ENCODE measurements at places on chromosomes 12 and 14.

DNA sequence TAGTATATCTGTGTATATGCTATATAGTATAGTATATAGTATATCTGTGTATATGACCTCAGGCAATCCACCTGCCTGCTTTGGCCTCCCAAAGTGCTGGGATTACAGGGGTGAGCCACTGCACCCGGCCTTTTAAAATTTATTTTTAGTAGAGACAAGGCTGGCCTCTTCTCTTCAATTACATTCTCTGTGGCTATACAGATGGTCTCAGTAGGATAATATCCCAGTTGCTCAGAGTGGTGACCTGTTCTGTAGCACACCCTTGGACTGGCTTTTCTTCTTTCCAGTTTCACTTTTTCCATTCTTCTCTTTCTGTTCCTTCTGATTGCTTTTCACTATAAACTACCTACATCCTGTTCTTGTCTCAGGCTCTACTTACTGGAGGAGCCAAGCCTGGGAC is 3.1 kb upstream of the NFATC4 start:
- DNase-seq, result no peak

DNA sequence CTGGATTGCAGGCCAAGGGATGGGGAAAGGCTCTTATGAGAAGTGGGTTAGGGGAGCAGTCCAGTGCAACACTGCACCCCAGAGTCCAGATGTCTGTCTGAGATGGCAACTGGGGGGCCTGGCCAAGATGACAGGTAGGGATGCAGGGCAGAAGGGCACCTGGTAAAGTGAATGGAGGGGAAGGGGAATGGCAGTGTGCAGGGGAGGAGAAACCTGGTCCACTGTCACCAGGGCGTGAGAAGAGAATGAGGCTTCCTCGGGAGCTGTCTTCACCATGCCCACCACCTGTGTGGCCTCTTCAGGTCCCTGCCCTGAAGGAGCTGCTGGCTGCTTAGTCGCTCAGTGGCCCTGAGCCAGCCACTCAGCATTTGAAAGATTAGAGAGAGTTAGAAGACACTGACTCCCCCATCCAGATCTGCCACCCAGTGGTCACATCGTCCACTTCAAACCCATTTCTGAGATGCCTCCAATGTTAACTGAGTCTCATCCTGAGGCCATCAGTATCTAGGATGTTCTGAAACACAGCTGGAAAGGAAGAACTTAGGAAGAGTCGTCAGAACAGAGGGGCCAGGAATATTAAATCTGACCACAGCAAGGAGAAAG is 57.3 kb downstream of the PLEKHG3 start:
- DNase-seq, result no peak

DNA sequence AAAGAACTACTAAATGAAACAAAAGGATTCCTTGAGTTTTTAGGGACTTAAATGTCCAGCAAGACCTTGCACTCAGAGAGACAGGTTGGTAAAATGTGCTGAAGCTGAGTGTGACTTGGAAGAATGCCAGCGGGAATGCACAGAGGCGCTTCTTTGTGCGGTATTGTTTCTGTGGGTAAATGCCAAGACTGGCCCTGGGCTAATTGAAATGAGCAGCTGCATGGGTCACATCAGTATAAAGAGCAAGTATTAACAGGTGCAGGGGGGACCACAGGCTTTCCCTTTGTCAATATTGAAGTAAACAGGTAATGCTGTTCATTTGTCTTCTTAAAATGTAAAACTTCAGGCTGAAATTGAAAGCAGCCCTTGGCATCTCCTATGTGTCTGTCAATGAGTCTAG is 74.3 kb downstream of the LMO3 start:
- DNase-seq, result no peak

DNA sequence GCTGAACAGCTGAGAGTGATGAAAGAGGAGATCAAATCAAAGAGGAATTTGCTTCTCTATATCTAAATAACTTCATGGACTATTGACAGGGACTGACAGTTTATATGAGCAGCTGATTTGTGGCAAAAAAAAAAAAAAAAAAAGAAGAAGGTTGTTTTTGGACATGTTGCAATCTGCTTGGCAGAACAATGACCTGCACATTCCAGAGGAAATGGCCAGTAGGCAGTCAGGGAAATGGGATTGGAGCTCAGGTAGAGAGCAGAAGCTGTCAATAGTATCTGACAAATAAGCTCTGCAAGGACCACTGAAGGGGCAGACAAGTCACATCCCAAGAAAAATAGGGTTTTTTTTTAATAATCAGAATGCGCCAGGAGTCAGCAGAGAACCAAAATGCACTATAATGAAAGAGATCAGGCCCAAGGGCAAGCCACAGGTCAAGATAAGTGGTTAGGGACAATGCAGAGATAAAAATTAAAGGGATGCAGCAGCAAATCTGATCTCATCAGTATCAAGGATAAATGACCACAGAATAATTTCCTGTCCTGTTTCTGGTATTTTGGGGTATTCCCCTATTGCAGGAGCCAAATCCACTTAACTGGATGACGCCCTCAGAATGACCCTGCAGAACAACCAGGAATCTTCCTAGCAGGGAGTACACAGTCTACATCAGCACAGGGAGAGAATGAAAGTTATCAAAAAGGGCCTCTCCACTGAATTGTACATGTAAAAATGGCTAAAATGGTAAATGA is 22.6 kb upstream of the DUSP16 start:
- DNase-seq, result no peak

DNA sequence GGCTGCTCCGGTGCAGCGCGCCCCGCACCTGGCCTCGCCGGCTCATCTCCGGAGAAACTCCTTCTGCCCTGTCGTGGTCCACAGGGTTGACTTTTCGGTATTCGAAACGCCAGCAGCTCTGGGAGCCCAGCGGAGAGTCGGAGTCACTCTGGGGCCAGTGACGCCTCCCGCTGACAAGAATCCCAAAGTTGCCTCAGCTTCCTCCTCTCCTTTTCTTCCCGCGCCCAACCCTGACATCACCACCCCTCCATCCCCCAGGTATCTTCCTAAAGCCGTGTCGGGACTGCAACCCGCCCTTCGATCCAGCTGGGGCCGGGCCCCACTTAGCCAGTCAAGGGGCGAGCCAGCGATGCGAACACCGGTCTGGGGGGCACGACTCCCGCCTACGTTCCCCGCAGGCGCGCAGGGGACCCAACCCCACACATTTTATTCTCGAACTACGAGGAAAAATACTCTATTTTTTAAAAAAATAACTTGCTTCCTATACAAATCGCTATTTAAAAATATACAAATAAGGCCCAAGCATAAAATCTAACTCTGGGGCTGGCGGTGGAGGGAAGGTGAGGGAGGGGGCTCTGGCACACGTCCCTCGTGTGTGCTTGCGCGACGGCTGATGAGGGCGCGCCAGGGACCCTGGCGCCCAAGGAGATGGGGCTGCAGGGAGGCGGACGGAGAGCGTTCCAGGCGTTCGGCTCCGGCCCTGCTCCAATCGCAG is 2.1 kb downstream of the NKX2-8 start:
- no peak for DNase-seq

DNA sequence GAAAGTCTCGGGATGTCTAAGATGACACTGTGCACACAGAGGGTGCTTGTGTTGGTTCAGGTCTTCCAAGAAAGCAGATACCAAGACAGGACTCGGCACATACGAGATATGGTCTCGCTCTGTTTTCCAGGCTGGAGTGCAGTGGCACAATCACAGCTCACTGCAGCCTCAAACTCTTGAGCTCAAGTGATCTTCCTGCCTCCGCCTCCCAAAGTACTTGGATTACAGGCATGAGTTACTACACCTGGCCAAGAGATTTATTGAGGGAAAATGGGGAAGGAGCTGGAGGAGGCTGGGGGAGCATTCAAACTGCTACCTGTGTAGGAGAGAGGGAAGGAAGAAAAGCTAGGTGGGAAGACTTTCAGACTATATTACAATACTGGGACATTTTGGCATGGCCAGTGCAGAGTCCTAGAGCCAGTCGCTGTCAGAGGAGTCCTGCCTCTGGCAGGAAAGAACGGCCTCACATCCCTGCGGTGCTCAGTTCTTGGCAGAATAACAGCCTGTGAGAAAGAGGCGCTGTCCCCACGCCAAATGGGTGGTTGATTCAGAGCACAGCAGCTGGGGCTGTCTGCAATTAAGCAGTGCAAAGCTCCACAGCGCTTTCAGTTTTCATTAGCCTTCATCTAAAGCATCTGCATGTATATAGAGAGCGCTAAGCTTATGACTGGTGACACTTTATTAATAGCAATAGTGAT is 18.3 kb downstream of the SLC17A8 start:
- DNase-seq, result no peak

GRCh38 chr12:18436170-18436569 is 174.9 kb downstream of the PIK3C2G start:
- no peak for DNase-seq

DNA sequence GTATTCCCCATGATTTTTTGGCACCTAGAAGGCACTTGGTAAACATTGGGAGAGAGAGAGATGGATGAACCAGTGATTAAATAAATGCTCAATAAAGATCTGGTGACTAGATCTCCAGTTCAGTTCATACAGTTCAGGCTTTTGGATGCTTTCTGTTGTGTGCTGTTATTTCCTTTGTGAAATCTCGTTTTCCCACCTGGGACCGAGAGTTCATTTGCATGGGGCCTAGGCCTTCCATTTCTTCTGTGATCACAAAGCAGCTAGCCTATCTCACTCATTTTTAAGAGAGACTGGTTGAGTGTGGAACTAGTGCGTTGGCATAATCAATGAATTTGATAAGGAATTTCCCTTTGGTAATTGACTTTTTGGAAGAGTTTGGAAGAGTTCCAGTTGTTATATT is 104.0 kb downstream of the VRK1 start:
- DNase-seq, result no peak

DNA sequence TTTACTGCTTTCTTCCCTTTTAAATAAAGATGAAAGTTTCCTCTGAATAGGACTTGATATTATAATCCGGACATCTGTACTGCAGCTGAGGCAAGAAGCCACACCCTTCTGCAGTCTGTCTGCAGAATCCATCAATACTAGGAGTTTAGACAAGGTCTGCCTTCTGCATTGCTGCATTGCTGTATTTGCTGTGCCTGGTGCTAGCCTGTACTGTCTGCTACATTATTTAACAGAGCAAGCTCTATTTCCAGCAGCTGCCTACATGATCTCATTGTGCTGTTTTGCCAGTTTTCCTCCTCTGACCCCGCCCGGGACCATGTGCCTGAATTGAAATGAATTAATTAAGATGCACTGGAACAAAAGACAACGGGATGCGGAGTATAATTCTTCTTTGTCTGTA is 1.7 kb downstream of the TUBA1A start:
- DNase-seq, result peak; percentile 10

- DNase-seq, result no peak
Observed at GRCh38 chr14:105375635-105376057, 22.7 kb upstream of the TEX22 start.

Data from thoracic aorta (tissue), 2 donors.